ENCODE measurements at places on chromosomes 6 and 20. TPM values are rescaled to one million over a fixed set of nuclear protein-coding genes. Genes with fewer than 3 reads are reported as not detected.

DNA sequence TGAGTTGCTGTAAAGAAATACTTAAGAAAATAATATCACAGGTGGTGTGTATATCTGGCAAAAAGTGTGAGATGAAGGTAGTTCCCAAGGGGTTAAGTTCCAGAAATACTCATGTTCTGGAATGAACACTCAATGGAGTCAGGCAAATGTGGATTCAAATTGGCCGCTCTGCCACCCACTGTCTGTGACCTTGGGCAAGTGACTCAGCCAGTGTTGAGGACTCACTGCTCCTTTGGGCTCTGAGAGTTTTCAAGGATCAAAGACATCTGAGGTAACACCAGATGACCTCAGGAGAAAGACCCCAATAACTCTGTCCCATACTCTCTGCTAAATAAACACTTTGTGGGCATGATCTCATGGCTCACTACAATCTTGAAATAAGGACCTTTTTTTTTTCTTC, 59.2 kb upstream of the EYA2 start:
- H3K27ac ChIP-seq = no peak overlapping the region
- no peaks in the 10 kb centered on the region for H3K36me3 ChIP-seq
- H3K4me1 ChIP-seq = peaks cover 7% of the 10 kb centered on the region
- peaks cover 10% of the 10 kb centered on the region for H3K27me3 ChIP-seq
- DNase-seq = no peak

GRCh38 chr20:13199279-13199678, 21.8 kb upstream of the ISM1 start:
- peaks cover 3% of the 10 kb centered on the region for H3K27me3 ChIP-seq
- no peak overlapping the region for H3K27ac ChIP-seq
- H3K36me3 ChIP-seq = no peaks in the 10 kb centered on the region
- no peaks in the 10 kb centered on the region for H3K4me1 ChIP-seq

DNA sequence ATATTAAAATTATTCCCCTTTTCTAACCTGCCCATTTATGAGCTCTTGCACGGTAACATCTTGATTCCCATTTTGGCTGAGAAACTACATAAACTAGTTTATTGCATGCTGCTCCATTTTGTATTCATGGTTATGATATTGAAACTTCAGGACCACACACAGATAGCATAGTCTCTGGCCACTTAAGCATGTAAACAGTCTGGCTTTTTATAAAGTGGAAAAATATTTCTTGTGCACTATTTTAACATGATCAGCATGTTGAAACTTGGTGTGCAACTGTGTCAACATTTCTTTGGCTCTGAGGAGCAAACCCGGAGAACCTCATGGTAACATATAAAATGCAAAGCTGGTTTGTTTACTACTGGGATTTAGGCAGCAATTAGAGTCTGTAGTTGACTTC, 70.7 kb downstream of the SLX4IP start:
- H3K4me1 ChIP-seq = peaks cover 19% of the 10 kb centered on the region
- H3K36me3 ChIP-seq = peaks cover 1% of the 10 kb centered on the region
- H3K27me3 ChIP-seq = no peaks in the 10 kb centered on the region

DNA sequence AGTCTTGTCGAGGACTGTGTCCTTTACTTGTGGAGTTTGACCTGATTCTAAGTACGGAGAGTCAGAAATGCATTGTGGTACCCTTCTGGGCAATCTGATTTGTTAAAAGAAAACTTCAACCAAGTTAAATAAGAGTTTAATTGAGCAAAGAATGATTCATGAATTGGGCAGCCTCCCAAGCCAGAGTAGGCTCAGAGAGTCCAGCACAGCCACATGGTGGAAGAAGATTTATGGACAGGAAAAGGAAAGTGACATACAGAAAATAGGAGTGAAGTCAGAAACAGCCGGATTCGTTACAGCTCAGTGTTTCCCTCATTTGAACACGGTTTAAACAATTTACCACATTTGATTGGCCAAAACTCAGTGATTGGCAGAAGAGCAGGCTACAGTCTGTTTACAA, 329.2 kb downstream of the DHX35 start:
- H3K27ac ChIP-seq = no peak overlapping the region
- peaks cover 10% of the 10 kb centered on the region for H3K27me3 ChIP-seq
- H3K36me3 ChIP-seq = no peaks in the 10 kb centered on the region
- no peak for DNase-seq
- H3K4me1 ChIP-seq = no peaks in the 10 kb centered on the region
- no peak overlapping the region for H3K4me3 ChIP-seq

- H3K4me1 ChIP-seq = no peaks in the 10 kb centered on the region
- H3K27ac ChIP-seq = no peak overlapping the region
- no peak overlapping the region for H3K4me3 ChIP-seq
These were observed 44.2 kb upstream of the EYA2 start for GRCh38 chr20:46850416-46850815.

GRCh38 chr20:38241201-38241600, 19.3 kb downstream of the KIAA1755 start:
- H3K36me3 ChIP-seq = no peaks in the 10 kb centered on the region
- no peak overlapping the region for H3K4me3 ChIP-seq
- H3K27me3 ChIP-seq = peaks cover 7% of the 10 kb centered on the region
- no peak for DNase-seq
- no peaks in the 10 kb centered on the region for H3K4me1 ChIP-seq

- DNase-seq = no peak
- no peaks in the 10 kb centered on the region for H3K4me1 ChIP-seq
- no peak overlapping the region for H3K27ac ChIP-seq
- H3K36me3 ChIP-seq = no peaks in the 10 kb centered on the region
These were observed 10.6 kb upstream of the TMEM242 start for GRCh38 chr6:157333956-157334355.

DNA sequence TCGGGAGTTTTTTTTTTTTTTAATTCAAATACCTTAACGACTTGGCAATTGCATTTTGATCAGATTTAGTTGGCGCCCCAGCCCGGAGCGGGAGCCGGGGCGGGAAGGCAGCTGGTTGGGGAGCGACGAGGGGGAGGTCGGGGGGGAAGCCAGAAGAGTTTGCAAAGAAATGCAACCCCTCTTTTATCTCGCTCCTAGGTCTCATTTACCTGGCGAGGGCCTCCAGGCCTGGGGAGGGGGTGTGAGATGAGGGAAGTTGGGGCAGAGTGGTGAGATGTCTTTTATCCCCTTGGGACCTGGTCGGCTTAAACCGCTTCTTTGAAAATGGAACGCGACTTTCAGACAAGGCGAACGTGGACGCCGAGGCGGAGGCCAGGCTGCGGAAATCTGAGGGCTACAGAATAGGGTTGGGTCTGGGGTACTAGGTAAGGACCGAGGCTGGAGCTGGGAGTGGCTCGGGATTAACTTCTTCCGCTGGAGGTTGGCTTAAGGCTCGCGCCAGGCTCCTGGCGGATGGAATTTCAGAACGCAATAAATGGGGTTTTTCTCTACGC, 40.3 kb downstream of the NCR2 start:
- no peak for DNase-seq
- no peak overlapping the region for H3K4me3 ChIP-seq
- H3K4me1 ChIP-seq = peaks cover 27% of the 10 kb centered on the region
- no peak overlapping the region for H3K27ac ChIP-seq
- no peaks in the 10 kb centered on the region for H3K36me3 ChIP-seq

DNA sequence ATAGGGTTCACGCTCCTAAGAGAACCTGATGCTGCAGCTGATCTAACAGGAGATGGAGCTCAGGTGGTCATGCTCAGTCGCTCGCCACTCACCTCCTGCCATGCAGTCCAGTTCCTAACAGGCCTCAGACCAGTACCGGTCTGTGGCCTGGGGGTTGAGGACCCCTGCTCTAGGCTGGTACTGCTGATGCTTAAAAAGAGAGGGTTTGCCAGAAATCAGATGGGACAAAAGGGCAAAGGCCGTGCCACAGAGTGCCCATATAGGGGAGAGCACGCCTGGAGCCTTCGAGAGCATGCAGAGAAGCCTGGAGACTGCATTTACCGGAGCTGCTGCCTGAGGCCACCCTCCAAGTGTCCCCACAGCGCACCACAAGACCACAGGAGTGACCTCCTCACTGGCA, 75.5 kb downstream of the PTPN1 start:
- no peaks in the 10 kb centered on the region for H3K27me3 ChIP-seq
- no peak overlapping the region for H3K27ac ChIP-seq
- no peak overlapping the region for H3K4me3 ChIP-seq
- DNase-seq = no peak
- peaks cover 35% of the 10 kb centered on the region for H3K36me3 ChIP-seq
- peaks cover 3% of the 10 kb centered on the region for H3K4me1 ChIP-seq

DNA sequence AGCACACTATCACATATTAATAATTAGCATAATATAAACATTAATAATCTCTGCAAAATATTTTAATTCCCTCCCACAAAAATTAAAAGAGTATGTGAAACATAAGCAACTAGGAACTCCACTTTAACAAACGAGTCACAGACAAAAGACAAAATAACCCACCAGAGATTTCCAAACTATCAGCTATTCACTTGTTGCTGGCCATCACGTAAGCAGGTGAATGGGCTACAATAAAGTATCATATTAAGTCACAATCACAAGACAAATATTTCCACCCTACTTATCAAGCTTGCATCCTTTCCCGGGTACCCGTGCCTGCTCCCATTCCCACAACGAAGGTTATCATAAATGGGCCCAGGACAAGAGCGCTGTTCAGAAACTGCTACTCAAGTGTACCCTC, 2.5 kb downstream of the HDAC2 start:
- peaks cover 8% of the 10 kb centered on the region for H3K36me3 ChIP-seq
- peak overlapping the region; percentile 94 for H3K4me3 ChIP-seq
- peak overlapping the region; percentile 71 for H3K27ac ChIP-seq

- peaks cover 74% of the 10 kb centered on the region for H3K4me1 ChIP-seq
- H3K27ac ChIP-seq = no peak overlapping the region
- H3K4me3 ChIP-seq = no peak overlapping the region
- peaks cover 46% of the 10 kb centered on the region for H3K36me3 ChIP-seq
These were observed 26.8 kb downstream of the RANBP9 start for GRCh38 chr6:13684855-13685254.

DNA sequence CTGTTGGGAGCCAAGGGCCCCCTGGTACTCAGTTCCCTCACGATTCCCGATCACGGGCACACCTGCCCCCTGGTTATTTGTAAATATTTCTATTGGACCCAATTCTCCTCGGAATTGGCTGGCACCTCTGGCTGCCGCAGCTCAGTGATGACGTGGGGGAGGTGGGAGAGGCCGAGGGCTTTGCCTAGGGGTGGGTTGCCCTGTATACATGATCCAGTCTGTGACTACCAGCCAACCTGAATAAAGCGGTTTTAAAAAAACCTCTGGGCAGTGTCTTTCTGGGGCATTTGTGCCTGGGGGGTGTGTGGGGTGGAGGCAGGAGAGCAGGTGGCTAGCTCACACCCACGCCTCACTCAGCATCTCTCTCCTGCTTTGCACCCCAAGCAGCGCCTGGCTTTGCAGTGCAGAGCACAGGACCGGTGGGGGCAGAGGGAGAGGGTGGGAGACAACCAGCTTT, 42.2 kb downstream of the VSTM2L start:
- no peaks in the 10 kb centered on the region for H3K4me1 ChIP-seq
- H3K4me3 ChIP-seq = no peak overlapping the region
- H3K27me3 ChIP-seq = peaks cover 2% of the 10 kb centered on the region
- H3K27ac ChIP-seq = no peak overlapping the region

DNA sequence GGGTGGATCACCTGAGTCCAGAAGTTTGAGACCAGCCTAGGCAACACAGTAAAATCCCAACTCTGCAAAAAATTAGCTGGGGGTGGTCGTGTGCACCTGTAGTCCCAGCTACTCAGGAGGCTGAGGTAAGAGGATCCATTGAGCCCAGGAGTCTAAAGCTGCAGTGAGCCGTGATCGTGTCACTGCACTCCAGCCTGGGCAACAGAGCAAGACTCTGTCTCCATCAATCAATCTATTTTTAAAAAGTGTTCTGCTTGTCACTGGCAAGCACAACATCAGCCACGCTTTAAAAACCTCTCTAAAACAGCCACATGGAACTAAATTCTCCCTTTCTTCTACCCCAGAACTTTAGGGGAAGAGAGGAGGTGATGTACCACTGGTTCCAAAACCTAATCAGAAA, 131.6 kb upstream of the RREB1 start:
- H3K4me3 ChIP-seq = no peak overlapping the region
- H3K27ac ChIP-seq = no peak overlapping the region
- no peak for DNase-seq
- no peaks in the 10 kb centered on the region for H3K4me1 ChIP-seq

PDE10A gene
- total RNA-seq = not detected

GRIK2 gene
- total RNA-seq = not detected

TMEM74B gene
- total RNA-seq = 1.5 TPM

PROKR2 gene
- total RNA-seq = not detected

C6orf141 gene
- total RNA-seq = 1.1 TPM
